Uterine smooth muscle cell (primary cell): ENCODE measurements at places on chromosomes 3 and 15. TPM values are rescaled to one million over a fixed set of nuclear protein-coding genes. Genes with fewer than 3 reads are reported as not detected.

The TRIM42 gene
- total RNA-seq, result not detected in 2 replicates

The PCOLCE2 gene
- total RNA-seq, result 16.6 and 25.4 TPM in 2 replicates

The GOLGA8R gene
- 1.9 and 4.6 TPM in 2 replicates for total RNA-seq

The ILDR1 gene
- not detected in 2 replicates for total RNA-seq

The ISLR2 gene
- under 0.01 and 0.25 TPM in 2 replicates for total RNA-seq

The MEGF11 gene
- not detected in 2 replicates for total RNA-seq

The CPN2 gene
- total RNA-seq, result not detected in 2 replicates

The EPHB3 gene
- 4.5 and 8.5 TPM in 2 replicates for total RNA-seq

The LSAMP gene
- total RNA-seq, result 1.00 and 2.9 TPM in 2 replicates

The CEP97 gene
- 13.4 and 25.7 TPM in 2 replicates for total RNA-seq

The HSPBAP1 gene
- 9.3 and 10.9 TPM in 2 replicates for total RNA-seq

The FAM107A gene
- under 0.01 TPM in 1 of 2 replicates, not detected in the other for total RNA-seq

The CCR9 gene
- not detected in 2 replicates for total RNA-seq

The TTLL13 gene
- 0.12 TPM in 1 of 2 replicates, not detected in the other for total RNA-seq

The C3orf85 gene
- not detected in 2 replicates for total RNA-seq

The NRG4 gene
- not detected in 2 replicates for total RNA-seq

The PPP1R14D gene
- total RNA-seq, result not detected in 2 replicates

The CPA3 gene
- total RNA-seq, result not detected in 2 replicates

The CPNE9 gene
- total RNA-seq, result not detected in 2 replicates

The EIF4G1 gene
- total RNA-seq, result 282 and 359 TPM in 2 replicates

The SPSB4 gene
- total RNA-seq, result not detected in 2 replicates

The ZIC1 gene
- total RNA-seq, result not detected in 2 replicates

The ADPGK gene
- total RNA-seq, result 61.9 and 78.5 TPM in 2 replicates

The CHL1 gene
- total RNA-seq, result under 0.01 TPM in 2 replicates

The STRIT1 gene
- total RNA-seq, result not detected in 2 replicates

The CDHR4 gene
- total RNA-seq, result 0.12 TPM in 1 of 2 replicates, not detected in the other

The SLITRK3 gene
- total RNA-seq, result under 0.01 and 0.11 TPM in 2 replicates

The OXNAD1 gene
- 11.2 and 17.0 TPM in 2 replicates for total RNA-seq

The TMC3 gene
- total RNA-seq, result not detected in 2 replicates
